ENCODE measurements at places on chromosomes 4 and X.

- DNase-seq: peak; percentile 48
Measured at GRCh38 chrX:15471028-15471427, 22.1 kb downstream of the PIR start.

DNA sequence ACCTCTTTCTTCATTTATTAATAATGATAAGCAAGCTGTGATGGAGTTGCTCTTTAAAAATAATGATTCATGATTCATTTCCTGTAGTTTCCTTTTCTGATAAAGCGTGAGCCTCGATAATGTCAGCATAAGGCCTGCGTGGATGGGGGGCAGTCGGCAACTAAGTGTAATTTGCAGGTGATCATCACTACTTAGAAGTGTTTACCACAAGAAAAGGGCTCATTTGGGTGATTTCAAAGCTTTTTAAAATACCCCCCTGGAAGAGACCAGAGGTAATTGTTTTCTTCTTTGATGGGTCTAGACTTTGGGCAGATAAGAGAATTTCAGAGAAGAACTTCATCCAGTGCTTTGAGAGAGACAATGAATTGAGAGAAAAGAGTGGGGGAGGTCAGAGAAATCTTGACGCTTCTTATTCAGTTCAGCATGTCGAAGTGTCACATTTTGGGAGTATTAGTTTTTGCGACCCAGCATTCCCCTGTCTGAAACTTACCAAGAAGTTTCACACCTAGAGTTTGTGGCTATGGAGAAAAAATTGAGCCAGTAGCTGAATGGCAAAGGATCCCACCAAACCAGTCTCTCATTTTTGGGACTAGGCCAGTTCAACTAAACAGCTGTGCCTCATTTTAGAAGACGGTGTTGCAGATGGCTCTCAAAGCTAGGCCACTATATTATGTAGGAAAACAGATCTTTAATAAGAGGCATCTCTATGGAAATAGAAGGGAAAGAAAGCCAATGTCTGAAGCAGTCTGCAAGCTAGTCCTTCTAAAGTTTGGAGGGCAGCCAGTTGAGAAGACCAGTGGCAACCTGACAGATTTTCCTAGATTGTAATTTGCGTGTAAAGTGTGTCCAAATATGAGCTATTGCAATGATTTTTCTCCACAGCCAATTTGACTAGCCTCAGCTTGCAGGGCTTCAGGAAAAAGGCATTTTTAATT, 171.0 kb upstream of the PPP1R2C start:
- no peak for DNase-seq

DNA sequence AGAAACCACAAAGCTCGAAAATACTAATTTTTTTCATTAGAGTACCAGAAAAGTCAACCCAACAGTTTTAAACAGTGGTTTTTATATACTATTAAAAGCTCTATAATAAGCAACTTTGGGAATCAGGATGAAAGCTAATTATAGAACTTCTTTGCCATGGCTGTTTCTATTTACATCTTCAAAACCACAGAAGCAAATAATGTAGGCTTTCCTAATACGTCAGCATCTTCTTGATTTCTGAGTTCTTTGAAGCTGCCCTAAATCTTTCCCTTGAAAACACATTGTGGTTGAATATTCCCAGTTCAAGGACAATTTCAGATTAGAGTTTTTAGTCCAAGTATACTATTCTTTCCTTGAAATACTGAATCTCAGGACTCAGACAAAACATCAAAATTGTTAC, 460.2 kb upstream of the FAT1 start:
- no peak for DNase-seq

DNA sequence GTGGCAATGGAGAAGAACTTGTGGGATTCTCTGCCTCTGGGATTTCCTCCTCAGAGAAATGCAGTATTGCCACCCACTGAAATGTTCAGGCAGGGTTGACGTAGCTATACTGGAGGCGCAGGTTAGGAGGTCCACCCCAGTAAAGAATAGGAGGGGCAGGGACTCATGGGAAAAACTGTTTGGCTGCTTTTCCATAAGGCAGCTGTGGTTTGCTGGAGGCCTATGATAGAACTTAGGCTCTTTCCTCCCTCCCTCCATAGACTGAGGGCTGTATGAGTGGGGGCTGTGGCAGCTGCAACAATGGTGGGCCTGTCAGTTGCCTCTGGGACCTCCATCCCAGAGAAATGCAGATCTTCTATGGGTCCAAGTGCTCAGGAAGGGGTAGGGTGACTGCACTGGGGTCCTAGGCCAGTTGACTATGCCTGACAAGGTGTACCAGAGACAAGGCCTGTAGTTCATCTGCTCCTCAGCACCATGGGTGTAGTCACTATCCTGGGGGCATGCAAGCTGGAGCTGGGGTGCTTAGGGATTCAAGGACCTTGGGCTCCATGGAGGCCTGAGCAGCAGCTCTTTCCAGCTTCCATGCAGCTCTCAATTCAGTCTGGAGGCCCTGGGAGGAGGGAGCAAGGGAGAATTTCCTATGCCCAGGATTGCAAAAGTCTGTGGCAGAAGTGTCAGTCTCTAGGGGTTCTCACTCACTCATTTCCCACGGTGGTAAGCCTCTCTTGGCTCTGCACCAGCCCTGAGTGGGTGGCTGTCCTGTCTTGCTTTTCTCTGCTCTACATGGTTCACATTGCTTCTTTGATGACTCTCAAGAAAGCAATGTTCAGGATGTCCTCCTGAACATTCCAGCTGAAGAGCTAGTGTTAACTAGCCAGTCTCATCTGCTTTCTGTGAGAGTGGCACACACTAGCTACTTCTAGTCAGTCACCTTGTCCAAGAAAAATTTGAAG, 353.0 kb downstream of the IDS start:
- DNase-seq: no peak

GRCh38 chrX:17737710-17737985, 355 bp downstream of the SCML1 start:
- DNase-seq: peak; percentile 6

- DNase-seq: no peak
Measured at GRCh38 chrX:10902001-10902400, 209.1 kb upstream of the HCCS start.

GRCh38 chr4:71648448-71648847, 135.4 kb downstream of the GC start:
- DNase-seq: no peak

DNA sequence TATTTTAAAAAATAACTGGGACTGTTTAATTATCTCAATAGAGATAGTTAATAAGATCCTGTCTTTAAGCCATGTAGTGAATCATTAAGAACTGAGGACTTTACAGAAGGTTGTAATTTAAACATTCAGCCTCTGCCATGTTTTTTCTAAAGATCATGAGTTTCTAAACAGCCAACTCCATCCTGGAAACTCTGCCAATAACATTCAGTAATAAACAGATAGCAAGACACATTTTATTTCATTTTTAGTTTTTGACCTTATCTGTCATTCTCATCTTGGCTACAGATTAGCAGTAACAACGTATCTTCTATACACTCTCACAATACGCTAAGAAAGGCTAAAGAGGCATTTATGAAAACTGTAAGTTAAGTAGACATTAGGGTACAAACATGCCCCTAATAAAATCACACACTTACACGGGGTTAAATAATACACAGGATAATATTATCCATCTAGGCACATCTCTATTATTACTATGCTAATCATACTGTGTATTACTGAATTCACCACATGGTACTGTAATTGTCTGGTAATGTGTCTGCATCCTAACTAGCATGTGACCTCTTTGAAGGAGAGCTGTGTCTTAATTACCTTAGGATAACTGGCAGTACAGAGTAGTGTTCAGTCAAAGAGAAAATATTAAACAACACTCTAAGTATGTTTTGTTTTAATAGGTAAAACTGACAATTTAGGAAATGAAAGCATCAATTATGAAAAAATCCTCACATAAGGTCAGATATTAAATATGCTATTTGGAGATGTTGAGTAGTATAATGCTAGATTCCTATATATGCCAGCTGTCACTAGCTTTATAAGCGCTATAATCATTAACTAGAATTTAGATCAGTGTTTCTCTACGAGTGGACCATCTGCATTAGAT, 122.4 kb upstream of the NAP1L5 start:
- no peak for DNase-seq

DNA sequence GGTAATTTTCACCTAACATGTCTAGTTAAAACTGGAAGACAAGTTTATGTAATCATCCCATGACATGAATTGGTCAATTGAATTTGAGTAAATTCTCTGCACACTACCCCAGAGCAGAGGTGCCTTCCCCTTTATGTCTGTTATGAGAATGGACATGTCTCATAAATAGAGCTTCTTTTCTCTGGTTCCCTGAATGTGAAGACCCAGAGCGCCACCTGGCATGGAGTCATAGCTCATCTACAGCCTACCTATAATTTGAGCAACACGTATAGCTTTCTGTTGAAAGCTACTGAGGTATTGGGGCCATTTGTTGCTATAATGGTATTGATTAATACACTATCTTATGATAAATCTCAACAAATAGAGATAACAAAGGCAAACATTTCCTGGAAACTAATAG, 626.5 kb upstream of the GALNTL6 start:
- no peak for DNase-seq

DNA sequence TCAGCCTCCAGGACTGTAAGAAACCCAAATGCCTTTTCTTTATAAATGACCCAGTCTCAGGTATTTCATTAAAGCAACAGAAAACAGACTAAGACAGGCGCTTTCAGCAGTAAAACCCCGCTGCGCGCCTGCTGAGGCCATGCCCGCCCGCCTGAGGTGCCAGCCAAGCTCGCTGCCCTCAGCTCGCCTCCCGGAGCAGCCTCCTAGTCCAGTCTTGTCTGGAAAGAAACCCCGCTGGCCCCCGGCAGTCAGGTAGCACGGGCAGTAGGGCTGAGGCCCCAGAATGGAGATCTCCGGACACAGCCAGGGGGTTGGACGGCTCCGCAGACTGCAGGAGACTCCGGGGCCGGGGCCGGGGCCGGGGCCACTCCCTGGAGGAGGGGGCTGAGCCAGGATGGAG, 31.7 kb downstream of the ZFYVE28 start:
- no peak for DNase-seq

DNA sequence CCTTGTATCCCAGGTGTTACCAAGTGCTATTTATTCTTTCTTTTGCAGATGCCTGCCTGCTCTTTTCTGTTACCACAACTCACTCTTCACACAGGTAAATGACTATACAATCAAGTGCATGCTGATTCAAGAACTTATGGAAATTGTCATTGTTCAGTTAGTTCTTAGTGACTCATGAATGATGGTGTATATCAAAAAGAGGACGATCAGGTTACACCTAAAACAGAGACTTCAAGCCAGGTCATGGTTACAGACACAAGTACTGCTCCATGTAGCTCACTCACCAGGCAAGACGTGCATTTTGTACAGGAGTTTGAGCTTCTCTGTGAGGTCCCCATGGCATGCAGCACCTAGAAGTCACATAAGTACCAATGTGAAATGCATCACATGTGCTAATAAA, 59.3 kb upstream of the UCP1 start:
- DNase-seq: no peak

DNA sequence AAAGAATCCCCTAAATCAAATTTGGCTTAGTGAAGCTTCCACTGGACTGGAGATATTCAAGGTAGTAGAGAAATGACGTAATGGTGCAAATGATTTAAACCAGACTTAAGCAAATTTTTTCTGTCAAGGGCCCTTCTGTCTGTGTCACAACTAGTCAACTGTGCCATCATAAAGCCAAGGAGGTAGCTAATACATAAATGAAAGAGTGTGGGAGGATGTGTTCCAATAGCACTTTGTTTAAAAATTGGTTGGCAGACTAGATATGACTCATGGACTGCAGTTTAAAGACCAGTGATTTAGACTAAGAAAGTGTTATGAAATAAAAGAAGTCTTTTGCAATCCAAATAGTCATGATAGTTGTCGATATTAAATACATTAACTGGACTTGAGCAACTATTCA, 24.3 kb upstream of the TEX13C start:
- no peak for DNase-seq

GRCh38 chr4:52842792-52843191, 19.3 kb upstream of the RASL11B start:
- DNase-seq: no peak

DNA sequence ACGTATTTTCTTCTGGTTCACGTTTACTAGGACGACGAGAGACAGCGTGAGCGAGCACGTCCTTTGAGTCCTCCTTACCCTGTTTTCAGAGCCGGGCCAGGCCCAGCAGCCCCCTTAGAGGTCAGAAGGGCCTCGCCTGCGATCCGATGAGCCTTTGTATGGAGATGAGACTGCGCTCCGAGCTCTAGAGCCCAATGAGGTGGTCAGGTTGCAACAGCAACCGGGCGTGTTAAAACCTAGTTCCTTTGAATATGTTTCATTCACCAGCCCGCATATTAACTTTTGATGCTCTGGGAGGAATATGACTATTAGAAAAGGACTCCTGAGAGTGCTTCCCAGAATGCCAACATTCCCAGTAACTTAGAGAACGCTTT, 55.6 kb upstream of the TADA2B start:
- DNase-seq: no peak

DNA sequence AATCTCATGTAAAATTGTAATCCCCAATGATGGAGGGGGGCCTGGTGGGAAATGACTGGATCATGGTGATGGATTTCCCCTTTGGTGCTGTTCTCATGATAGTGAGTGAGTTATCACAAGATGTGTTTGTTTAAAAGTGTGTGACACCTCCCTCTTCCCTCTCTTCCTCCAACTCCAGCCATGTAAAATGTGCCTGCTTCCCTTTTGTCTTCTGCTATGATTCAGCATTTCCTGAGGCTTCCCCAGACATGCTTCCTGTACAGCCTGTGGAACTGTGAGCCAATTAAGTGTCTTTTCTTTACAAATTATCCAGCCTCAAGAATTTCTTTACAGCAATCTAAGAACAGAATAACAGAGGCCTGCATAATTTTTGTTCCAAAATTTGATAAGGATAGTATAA, 85.2 kb downstream of the ANAPC10 start:
- no peak for DNase-seq

DNA sequence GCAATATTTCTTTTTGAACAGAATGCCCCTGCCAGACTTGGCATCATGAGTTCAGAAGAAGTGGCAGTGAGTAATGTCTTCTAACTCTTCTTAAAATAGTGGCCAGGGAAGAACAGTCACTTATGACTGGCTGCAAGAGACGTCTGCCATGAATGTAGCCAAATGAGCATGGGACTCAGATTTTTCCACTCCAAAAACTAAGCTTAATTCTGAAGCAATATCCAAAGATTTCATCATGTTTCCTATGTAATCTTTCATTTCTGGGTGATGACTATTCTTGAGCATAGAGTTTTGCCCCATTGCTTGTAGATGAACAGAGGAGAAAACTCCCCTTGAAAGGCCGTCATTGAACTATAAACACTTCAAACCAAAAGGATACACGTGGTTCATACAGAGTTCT, 11.8 kb downstream of the AMBN start:
- DNase-seq: no peak

DNA sequence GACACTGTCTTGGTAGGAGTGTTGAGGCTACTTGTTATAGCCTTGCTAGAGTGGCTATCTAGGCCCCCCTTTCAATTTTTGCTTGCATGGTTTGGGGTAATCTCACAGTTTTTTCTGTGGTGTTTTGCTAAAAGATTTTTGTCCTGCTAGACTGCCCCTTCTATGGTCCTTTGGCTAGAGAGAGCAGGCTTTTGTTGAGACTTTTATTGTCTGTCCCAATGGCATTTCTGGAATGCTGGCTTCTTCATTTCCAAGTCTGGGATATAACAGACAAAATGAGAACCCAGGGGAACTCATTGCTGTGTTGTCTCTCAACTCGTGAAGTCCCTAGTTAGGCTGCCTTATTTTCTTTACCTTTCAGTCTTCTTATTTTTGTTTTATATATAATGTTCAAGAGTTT, 160.2 kb upstream of the ZC4H2 start:
- DNase-seq: no peak

- DNase-seq: no peak
Measured at GRCh38 chrX:25851141-25851540, 287.0 kb upstream of the MAGEB18 start.

All from GM10248 (cell line).